Aorta (tissue), 5 donors: ENCODE measurements at places on chromosomes 11 and 22. TPM values are rescaled to one million over a fixed set of nuclear protein-coding genes. Genes with fewer than 3 reads are reported as not detected.

- peak; percentile 41 for DNase-seq
Measured at GRCh38 chr22:19147195-19147780, 2.8 kb downstream of the GSC2 start.

DNA sequence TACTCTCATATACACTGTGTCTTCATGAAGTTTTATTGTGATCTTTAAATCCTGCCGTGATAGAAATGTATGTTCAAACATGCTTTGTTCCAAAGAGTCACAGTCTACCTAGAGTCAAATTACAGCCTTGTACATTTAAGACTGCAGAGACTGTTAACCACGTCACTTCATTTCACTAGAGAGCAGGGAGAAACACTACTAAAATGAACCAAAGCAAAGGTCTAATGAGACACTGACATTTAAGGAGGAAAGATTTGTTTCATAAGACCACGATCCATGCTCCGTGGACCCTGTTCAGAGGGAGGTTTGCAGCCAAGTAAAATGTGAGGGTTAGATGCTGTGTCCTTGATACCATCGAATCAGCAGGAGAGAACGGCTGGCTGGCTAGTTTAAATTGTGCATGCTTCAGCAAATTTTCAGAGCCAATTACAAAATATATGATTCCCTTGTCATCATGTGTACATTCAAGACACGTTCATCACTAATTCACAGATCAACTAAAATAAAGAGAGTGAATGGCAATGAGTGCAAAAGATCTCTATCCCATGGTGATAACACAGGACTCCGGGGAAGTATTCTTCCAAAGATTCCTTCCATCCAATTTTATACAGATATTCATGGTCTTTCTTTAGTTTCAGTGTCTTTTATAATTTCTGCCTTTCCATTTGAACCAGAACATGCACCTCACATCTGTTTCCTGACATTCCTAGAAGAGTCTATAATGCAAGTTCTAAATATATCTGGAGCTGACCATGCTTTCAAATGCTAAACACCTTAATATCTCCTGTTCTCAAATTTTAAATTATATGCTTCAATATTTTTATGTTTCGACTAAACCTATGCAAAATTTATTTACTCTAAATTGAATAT is 960.9 kb upstream of the FAT3 start:
- no peak for DNase-seq

LRRN4CL gene
- total RNA-seq: 8.5 TPM

MAJIN gene
- total RNA-seq: not detected

MMP3 gene
- total RNA-seq: 1.1 TPM
